ENCODE measurements at places on chromosomes 4 and X. TPM values are rescaled to one million over a fixed set of nuclear protein-coding genes. Genes with fewer than 3 reads are reported as not detected.
A peak's percentile ranks its signal among the peaks of the same experiment; 100 is the strongest.

SRD5A3 gene
- total RNA-seq, result 13.6 TPM

DIAPH2 gene
- 23.0 TPM for total RNA-seq

MUC7 gene
- total RNA-seq, result not detected

PITX2 gene
- total RNA-seq, result not detected

L1CAM gene
- total RNA-seq, result 0.74 TPM

GLOD5 gene
- total RNA-seq, result 2.0 TPM

DNA sequence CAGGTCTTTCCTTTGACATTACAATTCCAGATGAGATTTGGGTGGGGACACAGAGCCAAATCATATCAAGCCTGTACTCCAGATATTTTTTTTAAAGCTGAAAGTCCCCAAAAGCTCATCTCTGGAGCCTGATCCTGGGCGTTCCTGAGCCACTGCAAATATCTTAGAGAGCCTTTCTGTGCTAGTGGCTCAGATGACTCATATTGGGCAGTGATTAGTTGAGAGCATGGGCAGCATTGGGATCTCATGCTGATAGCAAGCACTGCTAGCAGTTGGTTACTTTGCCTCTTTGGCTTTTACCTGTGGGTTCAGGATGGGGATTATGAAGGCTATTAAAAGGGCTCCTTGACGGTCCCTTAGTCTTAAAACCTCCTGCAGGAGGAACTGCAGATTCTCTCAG, 51.4 kb upstream of the SCRG1 start:
- no peaks in the 10 kb centered on the region for H3K27me3 ChIP-seq
- H3K4me3 ChIP-seq, result no peak overlapping the region
- no peak for DNase-seq
- no peaks in the 10 kb centered on the region for H3K36me3 ChIP-seq

- peak; percentile 61 for DNase-seq
- H3K27me3 ChIP-seq, result no peaks in the 10 kb centered on the region
- peak overlapping the region; percentile 15 for H3K27ac ChIP-seq
- no peaks in the 10 kb centered on the region for H3K36me3 ChIP-seq
Measured at GRCh38 chr4:1752284-1753041, 31.1 kb downstream of the TACC3 start.

DNA sequence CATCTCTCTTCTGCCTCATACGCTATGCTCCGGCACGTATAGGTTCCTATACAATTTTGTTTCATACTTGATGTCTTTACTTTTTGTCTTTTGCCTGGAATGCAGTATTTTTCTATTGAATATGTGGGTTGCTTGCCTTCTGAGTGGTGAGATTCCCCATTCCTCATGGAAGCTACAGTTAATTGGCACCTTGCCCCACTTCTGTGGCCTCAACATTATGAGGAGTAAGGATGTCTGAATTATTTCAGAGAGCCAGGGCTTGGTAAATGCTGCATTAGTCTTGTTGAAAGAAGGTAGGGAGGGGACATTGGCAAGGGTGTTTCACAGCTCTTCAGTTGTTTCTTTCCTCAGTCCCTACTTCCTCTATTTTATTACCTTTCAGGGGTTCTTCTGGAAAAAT, 23.0 kb downstream of the CDKL5 start:
- H3K27ac ChIP-seq, result no peak overlapping the region
- no peak overlapping the region for H3K4me3 ChIP-seq
- H3K4me1 ChIP-seq, result no peaks in the 10 kb centered on the region

- no peaks in the 10 kb centered on the region for H3K27me3 ChIP-seq
- no peaks in the 10 kb centered on the region for H3K4me1 ChIP-seq
- no peak overlapping the region for H3K27ac ChIP-seq
- no peaks in the 10 kb centered on the region for H3K36me3 ChIP-seq
Measured at GRCh38 chr4:6206771-6207290, 6.5 kb upstream of the JAKMIP1 start.

DNA sequence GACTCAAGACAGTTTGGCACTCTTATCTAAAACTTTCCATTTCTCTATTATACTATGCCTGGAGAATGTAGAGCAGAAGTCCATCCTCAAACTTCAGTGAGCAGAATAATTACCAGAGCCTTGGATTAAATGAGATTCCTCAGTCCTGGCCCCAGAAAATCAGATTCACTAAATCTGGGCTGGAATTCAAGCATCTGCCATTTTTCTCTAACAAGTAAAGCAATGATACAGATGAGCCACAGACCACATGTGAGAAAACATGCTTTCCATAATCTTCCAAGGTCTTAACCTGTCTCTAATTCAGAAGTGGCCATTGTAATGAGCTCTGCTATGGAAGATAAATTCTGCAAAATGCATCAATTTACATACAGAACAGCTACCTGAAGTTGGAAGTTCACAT, 25.4 kb downstream of the SOWAHB start:
- no peak for DNase-seq
- no peak overlapping the region for H3K4me3 ChIP-seq
- no peaks in the 10 kb centered on the region for H3K4me1 ChIP-seq
- no peaks in the 10 kb centered on the region for H3K27me3 ChIP-seq
- H3K27ac ChIP-seq, result no peak overlapping the region
- H3K36me3 ChIP-seq, result no peaks in the 10 kb centered on the region

DNA sequence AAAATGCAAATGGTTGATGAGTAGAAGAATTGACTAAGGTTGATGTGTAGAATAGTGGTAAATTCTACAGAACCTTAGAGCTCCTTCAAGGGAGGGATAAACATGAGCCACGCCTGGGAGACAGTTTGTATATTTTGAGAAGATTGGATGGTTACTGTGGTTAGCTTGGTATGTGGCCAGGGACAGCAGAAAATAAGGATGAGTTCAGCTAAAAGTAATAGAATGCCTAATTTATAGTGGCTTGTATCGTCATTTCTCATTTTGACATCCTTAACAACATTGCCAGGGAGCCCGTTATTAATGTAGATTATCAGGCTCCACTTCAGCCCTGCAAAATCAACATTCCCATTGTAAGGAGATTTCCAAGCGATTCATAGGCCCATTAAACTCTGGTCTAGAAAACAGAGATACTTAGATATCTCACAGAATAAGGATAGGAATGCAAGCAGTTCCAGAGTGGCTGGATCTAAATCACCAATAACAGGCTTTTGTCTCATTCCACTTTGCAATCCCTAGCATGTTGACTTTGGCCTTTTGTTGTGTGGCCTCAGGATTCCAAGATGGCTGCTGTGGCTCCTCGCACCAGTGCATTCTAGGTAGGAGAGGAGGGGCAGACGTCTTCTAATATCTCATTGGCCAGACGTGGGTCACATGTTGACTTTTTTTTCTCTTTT, 6.4 kb upstream of the PTTG2 start:
- H3K27me3 ChIP-seq, result no peaks in the 10 kb centered on the region
- H3K36me3 ChIP-seq, result no peaks in the 10 kb centered on the region
- no peak overlapping the region for H3K27ac ChIP-seq
- DNase-seq, result no peak

DNA sequence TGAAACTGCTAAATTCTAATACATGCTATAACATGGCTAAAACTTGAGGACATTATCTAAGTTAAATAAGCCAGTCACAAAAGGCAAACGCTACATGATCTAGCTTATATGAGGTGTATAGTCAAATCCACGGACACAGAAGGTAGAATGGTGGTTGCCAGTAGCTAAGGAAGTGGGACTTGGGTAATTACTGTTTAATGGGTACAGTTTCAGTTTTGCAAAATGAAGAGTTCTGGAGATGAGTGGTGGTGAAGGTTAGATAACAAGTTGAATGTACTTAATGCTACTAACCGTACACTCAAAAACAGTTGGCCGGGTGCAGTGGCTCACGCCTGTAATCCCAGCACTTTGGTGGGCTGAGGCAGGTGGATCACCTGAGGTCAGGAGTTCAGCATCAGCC, 644.5 kb upstream of the DIPK2B start:
- no peaks in the 10 kb centered on the region for H3K4me1 ChIP-seq
- no peaks in the 10 kb centered on the region for H3K27me3 ChIP-seq
- H3K27ac ChIP-seq, result no peak overlapping the region
- H3K36me3 ChIP-seq, result no peaks in the 10 kb centered on the region
- no peak overlapping the region for H3K4me3 ChIP-seq

- DNase-seq, result peak; percentile 73
- H3K4me3 ChIP-seq, result no peak overlapping the region
- no peak overlapping the region for H3K27ac ChIP-seq
- H3K36me3 ChIP-seq, result no peaks in the 10 kb centered on the region
Measured at GRCh38 chr4:124427095-124427767, 285.3 kb downstream of the ANKRD50 start.

DNA sequence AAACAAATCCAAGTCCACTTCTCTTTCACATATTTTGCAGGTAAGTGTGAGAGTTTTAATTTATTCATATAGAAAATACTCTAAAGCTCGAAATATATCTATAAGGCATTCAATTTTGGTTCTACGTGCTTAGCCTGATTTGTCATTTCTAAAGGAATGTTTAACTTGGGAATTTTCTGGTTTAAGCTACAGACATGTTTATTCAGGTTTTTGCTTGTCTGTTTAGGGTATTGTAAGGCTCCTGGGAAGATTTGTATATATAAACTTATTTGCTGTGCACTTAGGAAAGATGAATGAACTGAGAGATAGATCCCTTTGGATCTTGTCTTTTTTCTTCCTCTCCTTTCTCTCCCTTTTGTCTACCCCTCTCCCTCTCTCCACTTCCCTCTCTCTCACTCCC, 185.9 kb upstream of the NEIL3 start:
- no peak overlapping the region for H3K4me3 ChIP-seq
- no peak overlapping the region for H3K27ac ChIP-seq
- no peaks in the 10 kb centered on the region for H3K36me3 ChIP-seq
- H3K4me1 ChIP-seq, result no peaks in the 10 kb centered on the region
- no peaks in the 10 kb centered on the region for H3K27me3 ChIP-seq

DNA sequence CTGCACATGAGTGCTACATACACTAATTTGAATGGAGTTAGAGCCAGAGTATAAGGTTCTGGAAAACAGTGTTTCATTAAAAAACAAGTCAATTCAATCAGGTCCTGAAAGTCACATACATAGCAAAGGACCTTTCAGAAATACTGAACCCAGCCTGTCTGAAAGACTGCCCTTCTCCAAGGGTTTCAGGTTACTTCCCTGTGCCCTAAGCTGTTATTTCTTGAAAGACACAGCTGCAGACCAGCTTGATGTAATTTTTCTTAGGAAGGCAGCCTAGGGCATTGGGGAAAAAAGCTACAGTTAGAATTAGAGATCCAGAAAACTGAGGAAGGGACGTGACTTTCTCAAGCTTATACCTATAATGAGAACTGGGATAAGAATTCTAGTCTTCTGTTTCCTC, 155.9 kb upstream of the MAOA start:
- peaks cover 47% of the 10 kb centered on the region for H3K27me3 ChIP-seq
- no peaks in the 10 kb centered on the region for H3K4me1 ChIP-seq
- no peak for DNase-seq

DNA sequence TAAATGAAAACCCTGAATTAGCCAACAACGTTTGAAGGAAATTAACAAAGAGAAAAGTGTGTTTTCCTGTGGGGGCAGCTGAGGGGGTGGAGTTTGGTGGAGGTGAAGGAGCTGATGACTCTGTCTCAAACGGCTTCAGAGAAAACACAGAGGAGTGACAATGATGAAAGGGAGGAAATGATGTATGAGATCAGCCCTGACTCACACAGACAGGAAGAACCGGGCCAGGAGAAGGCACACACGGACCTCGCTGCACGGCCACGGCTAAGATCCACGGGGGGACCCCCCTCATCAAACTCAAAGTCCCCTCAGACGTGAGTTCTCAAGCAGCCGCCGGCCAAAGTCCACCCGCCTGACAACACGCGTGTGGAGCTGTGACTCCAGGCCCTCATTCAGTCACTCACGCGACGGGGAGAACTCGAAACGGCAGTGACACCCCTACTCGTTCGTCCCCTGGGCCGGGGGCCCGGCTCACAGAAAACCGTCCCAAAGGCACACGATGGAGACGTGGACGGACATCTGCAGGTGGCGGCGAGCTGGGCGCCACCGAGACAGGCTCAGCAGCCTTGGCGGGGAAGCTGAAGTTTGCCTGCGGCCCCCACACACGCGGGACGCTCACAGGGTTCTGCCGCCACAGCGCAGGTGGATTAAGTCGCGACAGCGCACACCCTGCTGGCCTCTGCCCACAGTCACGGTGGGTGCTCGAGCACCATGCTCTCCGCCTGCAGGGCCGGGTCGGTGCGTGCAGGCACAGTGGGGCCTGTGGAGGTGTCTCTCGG, 28.8 kb downstream of the PPP2R3B start:
- no peak overlapping the region for H3K27ac ChIP-seq
- H3K4me3 ChIP-seq, result no peak overlapping the region
- H3K36me3 ChIP-seq, result peaks cover 27% of the 10 kb centered on the region
- H3K4me1 ChIP-seq, result no peaks in the 10 kb centered on the region
- DNase-seq, result no peak
- H3K27me3 ChIP-seq, result no peaks in the 10 kb centered on the region

DNA sequence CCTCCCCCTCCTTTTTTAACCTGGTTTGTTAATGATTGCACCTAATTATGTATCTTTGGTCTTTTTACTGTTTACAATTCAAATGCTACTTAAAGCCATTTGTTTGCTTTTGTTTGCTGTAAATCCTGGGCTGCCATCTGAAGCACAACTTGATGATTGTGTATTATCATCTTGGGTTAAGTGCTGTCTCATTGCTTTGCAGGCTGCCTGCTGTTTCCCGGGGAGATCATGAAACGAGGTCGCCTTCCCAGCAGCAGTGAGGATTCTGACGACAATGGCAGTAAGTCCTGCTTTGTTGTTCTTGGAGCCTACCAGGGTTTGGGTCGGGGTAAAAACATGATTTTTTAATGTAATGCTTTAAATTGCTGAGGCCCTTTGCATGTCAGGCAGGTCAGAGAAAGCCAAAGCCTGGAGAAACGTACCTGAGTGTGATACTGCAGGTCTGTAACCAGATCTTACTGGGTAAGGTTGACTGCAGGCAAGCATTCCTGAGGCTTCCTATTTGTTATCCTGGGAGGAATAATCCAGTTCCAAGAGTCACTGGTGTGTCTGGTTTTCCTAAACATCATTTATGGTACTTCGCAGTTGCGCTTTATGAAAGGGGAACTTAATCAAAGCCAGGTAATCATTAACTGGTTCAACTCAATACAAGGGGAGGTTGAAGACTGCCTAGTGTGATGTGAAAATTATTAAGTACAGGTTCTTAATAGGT, 22.2 kb downstream of the JADE1 start:
- H3K4me3 ChIP-seq, result no peak overlapping the region
- peaks cover 34% of the 10 kb centered on the region for H3K4me1 ChIP-seq
- H3K27me3 ChIP-seq, result no peaks in the 10 kb centered on the region

DNA sequence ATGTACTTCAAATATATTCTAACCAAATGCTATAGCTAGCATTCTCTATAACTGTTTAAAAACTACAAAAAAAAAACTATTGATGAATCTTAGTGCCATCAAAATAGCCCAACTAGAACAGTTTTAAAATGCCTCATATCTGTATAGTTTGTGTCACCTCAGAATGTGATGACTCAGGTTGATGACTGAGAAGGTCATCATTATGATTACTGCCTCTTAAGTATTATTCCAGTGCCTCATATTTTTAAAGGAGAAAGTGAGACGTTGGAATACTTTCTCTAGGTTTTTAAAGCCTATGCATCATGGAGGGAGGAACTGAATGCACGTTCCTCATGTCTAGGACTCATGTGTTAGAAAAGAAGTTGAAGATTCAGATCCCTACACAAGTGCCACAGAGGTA, 88.2 kb downstream of the TMA16 start:
- no peaks in the 10 kb centered on the region for H3K36me3 ChIP-seq
- no peaks in the 10 kb centered on the region for H3K27me3 ChIP-seq
- no peaks in the 10 kb centered on the region for H3K4me1 ChIP-seq
- DNase-seq, result no peak

GRCh38 chr4:6372649-6373525, 99.5 kb downstream of the PPP2R2C start:
- no peaks in the 10 kb centered on the region for H3K36me3 ChIP-seq
- peaks cover 2% of the 10 kb centered on the region for H3K27me3 ChIP-seq
- H3K27ac ChIP-seq, result no peak overlapping the region
- H3K4me3 ChIP-seq, result no peak overlapping the region
- H3K4me1 ChIP-seq, result no peaks in the 10 kb centered on the region
- DNase-seq, result peak; percentile 28
